H1 (cell line): ENCODE measurements at places on chromosomes 4 and X. TPM values are rescaled to one million over a fixed set of nuclear protein-coding genes. Genes with fewer than 3 reads are reported as not detected.

Gene DCHS2
- 1.8 and 2.6 TPM in 2 replicates for total RNA-seq

Gene GPR82
- not detected in 2 replicates for total RNA-seq

DNA sequence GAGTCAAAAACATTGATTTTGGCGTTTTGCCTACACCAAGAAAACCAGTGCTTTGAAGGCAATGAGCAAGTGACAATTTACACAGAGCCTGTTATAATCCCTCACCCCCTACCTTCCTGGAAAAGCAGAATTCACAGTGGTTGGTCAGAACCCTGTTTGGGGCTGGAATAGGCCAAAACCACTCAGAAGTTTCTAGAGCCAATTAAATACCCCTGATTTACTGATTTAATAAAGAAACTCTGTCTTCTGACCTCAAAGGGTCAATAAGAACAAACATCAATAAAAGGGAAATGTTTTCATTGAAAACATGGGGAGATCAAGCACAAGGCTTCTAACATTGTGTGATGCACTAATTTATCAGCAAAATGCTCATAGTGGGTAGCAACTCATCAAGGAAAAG is 116.3 kb downstream of the UNC5C start:
- no peaks in the 10 kb centered on the region for H3K4me1 ChIP-seq
- no peak overlapping the region for H3K27ac ChIP-seq
- H3K27me3 ChIP-seq, result no peaks in the 10 kb centered on the region
- no peak for DNase-seq
- no peaks in the 10 kb centered on the region for H3K36me3 ChIP-seq
- H3K4me3 ChIP-seq, result no peak overlapping the region

GRCh38 chr4:136935305-136935704 is 597.0 kb downstream of the PCDH18 start:
- H3K4me3 ChIP-seq, result no peak overlapping the region
- DNase-seq, result no peak
- H3K27me3 ChIP-seq, result no peaks in the 10 kb centered on the region
- no peak overlapping the region for H3K27ac ChIP-seq
- H3K36me3 ChIP-seq, result no peaks in the 10 kb centered on the region
